ENCODE measurements at places on chromosomes 4 and X.

- no peak for DNase-seq
Measured at GRCh38 chr4:8004066-8004465, 64.4 kb upstream of the AFAP1 start.

- DNase-seq, result no peak
Measured at GRCh38 chrX:9797384-9798360, 11.4 kb downstream of the SHROOM2 start.

- no peak for DNase-seq
Measured at GRCh38 chr4:89539374-89539773, 231.8 kb upstream of the GPRIN3 start.

DNA sequence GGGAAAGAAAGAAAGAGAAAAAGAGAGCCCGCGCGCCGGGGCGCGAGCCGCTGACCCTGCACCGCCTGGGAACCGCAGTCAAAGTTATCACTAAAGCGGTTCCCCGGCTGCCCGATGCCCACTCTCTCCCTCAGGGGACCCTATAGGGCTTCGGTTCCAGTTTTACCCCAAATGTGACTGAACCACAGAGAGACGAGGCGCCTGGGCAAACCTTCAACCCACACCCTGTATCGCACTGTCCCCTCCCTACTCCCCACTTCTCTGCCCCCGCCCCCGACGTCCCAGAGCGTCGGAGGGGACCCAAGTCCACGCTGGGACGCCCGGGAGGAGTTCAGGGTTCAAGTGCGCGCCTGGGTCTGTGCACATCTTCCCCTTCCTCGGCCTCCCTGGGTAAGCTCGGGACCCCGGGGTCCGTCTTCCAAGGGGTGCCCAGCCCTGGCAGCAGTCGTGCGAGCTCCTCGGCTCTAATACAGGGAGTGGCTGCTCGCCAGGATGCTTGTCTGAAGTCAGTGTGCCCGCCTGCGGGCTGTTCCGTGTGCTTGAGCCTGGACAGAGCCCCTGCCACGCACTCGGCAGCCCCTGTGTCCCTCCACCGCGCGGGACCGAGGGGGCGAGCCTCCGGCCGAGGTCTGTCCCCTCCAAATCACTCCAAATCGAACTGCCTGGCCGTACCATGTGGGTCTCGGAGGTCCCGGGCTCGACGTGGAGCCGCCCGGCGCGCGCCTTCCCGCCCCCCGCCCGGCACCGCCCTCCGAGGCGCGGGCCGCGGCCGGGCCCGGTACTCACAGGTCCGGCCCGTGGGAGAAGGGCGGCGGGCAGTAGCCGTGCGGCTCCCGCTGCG, 960 bp downstream of the TRPC3 start:
- peak; percentile 5 for DNase-seq

DNA sequence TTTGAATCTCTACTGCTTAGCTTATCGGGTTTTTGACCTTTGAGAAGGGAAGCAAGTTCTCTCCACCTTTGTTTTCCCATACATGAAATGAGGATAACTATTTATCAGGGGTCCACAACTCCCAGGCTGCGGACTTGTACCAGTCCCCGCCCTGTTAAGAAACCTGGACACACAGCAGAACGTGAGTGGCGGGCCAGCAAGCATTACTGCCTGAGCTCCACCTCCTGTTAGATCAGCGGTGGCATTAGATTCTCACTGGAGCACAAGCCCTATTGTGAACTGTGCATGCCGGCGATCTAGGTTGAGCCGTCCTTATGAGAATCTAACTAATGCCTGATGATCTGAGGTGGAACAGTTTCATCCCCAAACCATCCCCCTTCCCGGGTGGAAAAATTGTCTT, 579.5 kb downstream of the GALNTL6 start:
- DNase-seq, result no peak

DNA sequence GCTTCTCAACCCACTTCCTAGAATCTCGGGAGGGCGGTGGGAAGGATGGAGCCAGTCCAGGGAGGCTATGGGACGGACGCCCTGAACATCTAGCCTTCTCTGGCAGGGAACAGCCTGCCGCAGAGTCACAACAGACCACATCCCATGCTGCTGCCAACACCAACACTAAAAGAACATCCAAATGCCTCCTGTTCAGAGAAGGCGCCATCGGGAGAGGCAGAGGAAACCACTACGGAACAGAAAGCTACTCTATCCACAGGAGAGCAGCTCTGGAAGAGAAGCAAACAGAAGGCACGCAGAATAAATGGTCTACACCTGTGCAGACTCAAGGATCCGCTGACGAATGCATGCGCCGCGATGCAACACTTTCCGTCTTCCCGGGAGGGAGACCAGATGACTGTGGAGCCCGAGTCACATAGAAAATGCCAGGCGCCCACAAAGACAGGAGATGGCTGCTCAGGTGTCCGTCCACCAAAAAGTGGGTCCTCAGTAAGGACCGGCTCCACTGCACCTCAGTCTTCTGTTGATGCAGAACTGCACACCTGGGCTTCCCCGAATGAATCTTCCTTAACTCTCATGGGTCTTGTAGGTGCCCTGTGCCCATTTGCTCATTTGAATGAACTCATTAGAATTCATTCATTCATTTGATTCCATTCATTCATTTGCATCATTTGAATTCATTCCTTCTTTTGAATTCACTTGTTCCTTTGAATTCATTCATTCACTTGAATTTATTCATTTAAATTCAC, 217.5 kb downstream of the DHRSX start:
- DNase-seq, result no peak

DNA sequence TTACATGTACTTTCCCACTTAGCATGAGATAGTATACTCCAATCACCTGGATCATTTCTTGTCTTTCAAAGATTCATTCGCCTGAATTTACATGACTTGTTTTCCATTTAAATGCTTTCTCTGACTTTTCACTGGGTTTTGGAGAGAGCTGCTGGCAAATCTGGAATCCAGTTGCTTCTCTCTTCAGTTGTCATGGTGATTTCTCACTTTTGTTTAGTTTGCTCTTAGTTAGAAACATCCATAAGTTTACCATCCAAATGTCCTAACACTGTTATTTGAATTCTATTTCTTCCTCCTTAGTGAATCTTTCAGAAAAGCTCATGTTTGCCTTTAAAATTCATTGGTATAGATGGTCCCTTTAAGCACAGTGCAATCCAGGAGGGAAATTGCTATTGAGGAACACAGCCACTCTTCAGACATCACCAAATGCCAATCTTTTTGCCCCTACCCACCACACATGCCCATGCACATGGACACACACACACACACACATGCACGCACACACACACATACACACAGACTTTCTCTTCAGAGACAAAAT, 51.7 kb downstream of the REELD1 start:
- DNase-seq, result no peak

- DNase-seq, result no peak
Measured at GRCh38 chr4:115110191-115111181, 2.9 kb downstream of the NDST4 start.

DNA sequence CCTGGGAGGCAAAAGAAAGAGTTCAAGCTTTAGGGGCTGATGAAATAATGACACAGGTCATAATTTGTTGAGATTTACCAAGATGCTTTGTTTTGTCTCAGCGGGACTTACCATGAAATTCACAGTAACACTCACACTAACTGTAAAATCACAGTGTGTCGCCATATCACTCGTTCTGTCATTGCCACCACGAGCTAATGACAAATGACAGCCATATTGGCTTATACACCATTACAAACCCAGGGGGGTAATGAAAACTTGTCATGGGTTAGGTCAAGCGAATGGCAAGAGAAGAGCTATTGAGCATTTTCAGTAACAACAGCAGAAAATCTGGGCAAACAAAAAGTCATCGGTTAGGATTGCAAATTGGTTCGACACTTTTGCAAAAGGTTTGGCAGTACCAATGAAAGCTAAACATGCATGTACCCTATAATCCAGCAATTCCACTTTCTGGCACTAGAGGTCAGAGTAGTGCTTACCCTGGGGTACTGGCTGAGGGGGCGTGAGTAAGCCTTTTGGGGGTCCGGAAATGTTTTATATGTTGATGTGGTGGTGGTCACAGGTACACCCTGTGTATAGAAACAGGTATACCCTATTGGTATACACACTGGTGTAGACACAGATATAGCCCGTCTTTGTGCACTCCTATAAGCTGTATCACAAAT, 83.9 kb upstream of the RAI2 start:
- DNase-seq, result no peak

DNA sequence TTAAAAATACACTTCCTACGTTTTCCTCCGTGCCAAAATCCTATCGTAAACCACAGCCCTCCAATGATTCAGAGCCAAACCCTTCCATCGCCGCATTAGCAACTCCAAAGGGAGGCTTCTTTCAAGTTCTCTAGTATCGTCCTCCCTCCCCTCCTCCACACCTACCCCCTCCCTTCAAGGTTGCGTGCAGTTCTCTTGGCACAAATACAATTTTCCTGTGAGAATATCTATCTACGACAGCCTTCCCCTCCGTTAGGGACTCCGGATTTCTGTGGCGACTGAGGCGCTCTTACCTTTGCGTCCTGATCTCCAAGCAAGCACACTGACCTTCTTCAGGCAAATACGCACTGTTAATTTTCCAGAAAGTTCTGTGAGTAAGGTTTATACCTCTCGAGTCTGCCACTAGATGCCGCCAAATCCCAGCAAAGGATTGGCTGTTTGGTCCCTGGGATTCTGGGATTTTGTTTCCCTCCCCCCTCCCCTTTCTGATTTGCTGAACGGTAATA, 1.2 kb upstream of the MORF4L2 start:
- peak; percentile 35 for DNase-seq

GRCh38 chrX:39728852-39729598, 368.7 kb downstream of the BCOR start:
- no peak for DNase-seq

- no peak for DNase-seq
Measured at GRCh38 chr4:79632114-79632513, 224.1 kb upstream of the GK2 start.

GRCh38 chrX:74085642-74086236, 218.2 kb upstream of the ZCCHC13 start:
- no peak for DNase-seq

DNA sequence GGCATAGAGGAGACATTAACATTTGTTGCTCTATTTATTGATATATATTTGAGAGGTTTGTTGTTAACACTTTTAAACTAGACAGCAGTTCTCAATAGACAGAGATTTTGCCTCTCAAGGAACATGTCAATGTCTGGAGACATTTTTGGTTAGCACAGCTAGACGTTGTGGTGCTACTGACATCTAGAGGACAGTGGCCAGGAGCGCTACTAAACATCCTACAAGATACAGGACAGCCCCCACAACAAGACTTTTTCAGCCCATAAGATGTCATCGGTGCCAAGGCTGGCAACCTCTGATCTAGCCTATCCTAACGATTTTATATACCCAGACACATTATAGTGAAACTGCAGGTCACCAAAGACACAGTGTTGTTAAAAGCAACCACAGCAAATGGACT, 18.4 kb upstream of the CTSO start:
- no peak for DNase-seq

DNA sequence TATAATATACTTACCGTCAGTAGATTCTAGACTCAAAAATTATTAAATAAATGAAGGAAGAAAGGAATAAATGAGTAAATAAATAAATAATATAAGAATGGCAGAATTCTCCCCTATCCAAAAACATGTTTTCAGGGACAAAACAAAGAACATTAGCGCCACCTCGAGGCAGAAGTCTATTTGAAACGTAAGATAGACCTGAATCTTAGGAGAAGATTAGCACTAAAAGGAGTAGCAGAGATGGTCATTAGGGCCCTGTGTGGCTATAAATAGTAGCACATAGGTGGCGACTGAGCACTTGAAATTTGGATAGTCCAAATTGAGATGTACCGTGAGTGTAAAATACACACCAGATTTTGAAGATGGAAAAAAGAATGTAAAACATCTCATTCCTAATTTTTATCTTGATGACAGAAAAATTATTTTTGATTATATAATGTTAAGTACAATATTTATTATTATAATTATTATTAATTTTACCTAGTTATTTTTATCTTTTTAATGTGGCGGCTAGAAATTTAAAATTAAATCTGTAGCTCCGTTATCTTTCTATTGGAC, 24.3 kb upstream of the SRD5A3 start:
- peak; percentile 89 for DNase-seq

DNA sequence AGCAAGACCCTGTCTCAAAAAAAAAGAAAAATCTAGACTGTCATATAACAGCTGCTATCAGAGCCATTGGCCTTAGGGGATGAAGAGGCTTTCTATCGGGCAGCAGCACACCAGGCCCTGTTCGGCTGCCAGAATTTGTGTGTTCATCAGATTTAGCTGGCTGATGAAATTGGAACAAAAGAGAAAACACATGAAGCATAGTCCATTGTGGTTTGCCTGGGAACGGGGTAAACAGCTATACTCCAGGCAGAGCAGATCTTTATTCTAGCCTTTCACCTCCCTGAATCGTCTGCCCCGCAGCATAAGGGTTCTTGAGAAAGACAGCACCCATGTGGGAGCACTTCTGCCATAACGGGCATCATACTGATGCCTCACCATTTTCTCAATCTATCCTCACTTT, 11.6 kb downstream of the TKTL1 start:
- DNase-seq, result no peak

DNA sequence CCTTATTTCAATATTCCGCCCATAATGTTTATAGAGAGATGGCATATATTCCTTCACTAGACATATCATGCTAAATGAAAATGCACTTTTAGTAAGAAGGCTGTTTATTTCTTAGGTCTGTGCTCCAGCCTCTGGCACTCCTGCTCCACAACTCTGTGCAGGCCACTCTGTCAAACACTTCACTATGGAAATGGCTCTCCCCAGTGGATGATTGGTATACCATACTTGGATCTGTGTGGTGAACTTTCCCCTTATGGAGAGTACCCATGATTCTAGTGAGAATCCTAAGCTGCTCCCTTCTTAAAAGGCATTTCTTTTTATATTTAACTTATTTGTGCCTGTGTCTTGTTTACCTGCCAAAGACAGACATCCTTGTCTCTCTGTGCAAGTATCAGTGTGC, 480.1 kb upstream of the GALNT7 start:
- no peak for DNase-seq

DNA sequence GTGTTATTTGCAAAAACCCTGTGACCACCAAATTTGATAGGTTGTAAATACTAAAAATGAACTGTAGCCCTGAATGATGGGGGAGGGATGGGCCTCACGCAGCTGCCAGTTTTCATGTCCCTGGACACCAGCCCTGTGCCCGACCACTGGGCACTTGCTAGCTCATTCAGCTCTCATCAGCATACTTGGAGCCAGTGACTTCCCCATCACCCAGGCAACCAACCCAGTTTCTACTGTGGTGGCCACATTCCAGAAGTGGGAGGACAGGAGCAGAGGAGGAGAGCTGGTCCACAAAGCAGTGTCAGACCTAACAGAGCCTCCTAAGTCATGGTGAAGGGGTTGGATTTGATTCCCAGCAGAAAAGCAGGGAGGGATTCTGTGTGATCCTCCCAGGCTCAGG, 128.2 kb downstream of the CPEB2 start:
- DNase-seq, result peak; percentile 74

GRCh38 chr4:174214101-174214878, 69.2 kb downstream of the FBXO8 start:
- no peak for DNase-seq

- no peak for DNase-seq
Measured at GRCh38 chr4:112069110-112069509, 76.1 kb upstream of the FAM241A start.

- no peak for DNase-seq
Measured at GRCh38 chrX:129872524-129872923, 28.8 kb upstream of the ZDHHC9 start.
